ENCODE measurements at places on chromosomes 12 and 14.

DNA sequence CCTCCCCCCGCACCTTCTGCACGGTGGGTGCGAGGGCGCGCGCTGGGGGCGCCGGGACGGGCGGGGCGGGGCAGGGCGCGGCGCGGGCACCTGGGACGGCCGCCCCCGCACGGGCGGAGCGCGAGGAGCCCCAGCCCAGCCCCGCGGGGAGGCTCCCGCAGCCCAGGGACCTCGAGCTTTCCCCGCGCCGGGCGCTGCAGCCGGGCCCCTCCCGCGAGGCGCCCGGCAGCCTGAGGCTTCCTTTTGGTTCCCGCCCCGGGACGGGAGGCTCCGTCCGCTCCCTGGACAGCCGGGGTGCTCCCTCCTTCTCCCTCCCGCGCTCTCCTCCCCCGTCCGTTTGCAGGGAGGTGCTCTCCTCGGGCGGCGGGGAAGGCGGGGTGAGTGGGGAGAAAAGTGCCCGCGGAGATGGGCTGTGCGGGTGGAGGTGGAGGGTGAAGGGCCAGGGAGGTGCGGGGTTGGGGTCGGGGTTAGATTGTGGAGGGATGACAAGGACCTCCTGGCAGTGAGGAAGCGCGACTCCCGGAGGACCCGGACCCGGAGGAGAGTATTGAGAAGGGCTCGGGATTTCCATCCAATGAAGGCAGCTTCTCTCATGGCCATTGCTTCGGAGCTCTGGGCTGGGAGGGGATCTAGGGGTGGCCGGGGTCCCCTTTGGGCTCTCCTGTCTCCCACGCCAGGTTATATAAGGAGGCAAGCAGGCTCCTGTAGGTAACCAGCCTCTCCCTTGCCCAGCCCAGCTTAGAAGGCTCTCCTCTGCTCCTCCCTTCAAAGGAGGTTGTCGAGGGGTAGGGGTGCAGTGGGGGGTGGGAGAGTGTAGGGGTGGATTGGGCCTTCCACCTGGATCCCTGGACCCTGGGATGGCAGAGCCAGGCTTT is 645 bp downstream of the JDP2 start:
- no peak for DNase-seq

GRCh38 chr14:72264716-72265115 is 332.5 kb downstream of the RGS6 start:
- DNase-seq: no peak

DNA sequence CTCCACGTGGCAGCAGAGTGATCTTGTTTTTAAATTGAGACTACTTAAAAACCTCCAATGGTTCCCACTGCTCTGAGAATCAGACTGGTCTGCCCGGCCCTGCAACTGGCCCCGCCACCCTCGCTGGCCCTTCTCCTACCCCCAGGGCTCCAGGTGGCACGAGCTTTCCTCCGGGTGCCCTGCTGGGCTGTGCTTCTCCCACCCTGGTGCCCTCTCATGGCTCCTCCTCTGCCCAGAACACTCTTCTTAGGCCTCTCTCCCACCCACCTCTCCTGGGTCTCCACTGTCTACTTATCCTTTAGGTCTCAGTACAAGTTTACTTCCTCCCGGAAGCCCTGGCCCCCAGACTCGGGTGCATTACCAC is 26.5 kb downstream of the CCDC92 start:
- no peak for DNase-seq

- DNase-seq: no peak
These were observed 23.9 kb upstream of the CCDC63 start for GRCh38 chr12:110822821-110823415.

DNA sequence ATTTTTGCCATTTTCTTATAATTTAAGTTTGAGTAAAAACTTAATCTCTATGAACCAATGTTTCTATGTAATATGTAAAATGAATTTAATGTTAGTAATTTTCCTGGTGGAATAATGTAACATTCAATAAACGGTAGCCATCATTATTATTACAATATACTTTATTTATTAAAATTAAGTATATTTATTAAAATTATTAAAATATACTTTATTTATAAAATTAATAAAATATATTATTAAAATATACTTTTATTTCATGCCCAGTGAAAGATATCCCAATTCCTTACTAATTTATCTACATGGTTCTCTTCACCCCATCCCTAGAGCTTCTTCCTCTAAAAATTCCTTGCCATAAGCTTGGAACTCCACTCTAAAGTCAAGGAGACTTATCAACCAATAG is 2.5 kb downstream of the CAPS2 start:
- DNase-seq: no peak

GRCh38 chr14:82080370-82080769 is 546.7 kb upstream of the SEL1L start:
- no peak for DNase-seq

GRCh38 chr12:91432089-91432488 is 249.5 kb upstream of the DCN start:
- DNase-seq: no peak

- no peak for DNase-seq
These were observed 50.9 kb upstream of the CCT2 start for GRCh38 chr12:69534389-69534822.

DNA sequence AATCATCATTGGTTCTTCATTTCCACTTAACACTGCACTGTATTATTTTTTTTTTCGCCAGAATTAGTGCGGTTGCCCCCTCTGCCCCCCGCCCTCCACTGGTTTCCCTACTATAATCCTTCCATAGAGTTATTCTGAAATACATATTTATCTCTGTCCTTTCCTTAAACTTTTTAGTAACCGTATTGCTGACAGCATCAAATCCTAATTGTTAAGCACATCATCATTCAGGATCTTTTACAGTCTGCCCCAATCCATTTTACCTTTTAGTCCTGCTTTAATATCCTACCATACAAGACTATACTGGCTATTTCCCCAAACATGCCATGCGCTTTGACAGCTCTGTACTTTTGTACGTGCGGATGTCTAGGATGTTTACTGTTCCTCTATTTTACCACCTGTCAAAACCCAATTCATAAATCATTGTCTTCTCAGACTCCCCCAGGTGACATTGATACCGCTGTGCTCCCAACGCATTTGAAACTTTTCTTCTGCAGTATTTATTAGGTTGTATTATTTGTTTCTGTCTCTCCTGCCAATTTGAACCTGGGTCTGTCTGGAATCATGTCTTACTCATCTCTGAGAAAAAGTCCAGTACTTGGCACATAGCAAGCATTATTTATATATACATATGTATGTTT is 1.0 kb downstream of the FGFR1OP2 start:
- DNase-seq: no peak

GRCh38 chr14:30799933-30800332 is 74.4 kb upstream of the COCH start:
- DNase-seq: no peak

DNA sequence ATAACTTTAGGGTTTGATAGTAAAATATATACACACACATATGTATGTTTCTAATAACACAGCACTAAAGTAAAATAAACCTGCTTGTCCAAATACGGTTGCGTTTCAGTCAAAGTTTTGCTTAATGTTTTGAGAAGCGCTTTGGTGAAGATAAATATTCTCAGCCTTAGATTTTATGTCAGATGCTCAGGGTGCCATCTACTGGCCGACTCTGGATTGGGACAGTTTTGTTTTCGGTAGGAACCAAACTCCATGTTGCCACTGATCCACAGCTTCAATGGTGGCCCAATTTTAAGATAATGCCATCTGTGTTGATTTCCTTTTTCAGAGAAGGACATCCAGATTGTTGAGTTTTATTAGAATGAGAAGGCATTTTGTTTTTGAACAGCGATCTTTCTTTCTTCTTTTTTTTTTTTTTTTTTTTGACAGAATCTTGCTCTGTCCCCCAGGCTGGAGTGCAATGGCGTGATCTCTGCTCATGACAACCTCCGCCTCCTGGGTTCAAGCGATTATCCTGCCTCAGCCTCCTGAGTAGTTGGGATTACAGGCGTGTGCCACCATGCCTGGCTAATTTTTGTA is 43.1 kb downstream of the LLPH start:
- peak; percentile 20 for DNase-seq

Data from stimulated activated CD4-positive, alpha-beta T cell treated with anti-CD3 and anti-CD28 coated beads, Interleukin-1b, Interleukin-23, amount 100 ng/mL, for 1 hour (primary cell).